Choroid plexus epithelial cell (primary cell): ENCODE measurements at places on chromosomes 13 and 19.

DNA sequence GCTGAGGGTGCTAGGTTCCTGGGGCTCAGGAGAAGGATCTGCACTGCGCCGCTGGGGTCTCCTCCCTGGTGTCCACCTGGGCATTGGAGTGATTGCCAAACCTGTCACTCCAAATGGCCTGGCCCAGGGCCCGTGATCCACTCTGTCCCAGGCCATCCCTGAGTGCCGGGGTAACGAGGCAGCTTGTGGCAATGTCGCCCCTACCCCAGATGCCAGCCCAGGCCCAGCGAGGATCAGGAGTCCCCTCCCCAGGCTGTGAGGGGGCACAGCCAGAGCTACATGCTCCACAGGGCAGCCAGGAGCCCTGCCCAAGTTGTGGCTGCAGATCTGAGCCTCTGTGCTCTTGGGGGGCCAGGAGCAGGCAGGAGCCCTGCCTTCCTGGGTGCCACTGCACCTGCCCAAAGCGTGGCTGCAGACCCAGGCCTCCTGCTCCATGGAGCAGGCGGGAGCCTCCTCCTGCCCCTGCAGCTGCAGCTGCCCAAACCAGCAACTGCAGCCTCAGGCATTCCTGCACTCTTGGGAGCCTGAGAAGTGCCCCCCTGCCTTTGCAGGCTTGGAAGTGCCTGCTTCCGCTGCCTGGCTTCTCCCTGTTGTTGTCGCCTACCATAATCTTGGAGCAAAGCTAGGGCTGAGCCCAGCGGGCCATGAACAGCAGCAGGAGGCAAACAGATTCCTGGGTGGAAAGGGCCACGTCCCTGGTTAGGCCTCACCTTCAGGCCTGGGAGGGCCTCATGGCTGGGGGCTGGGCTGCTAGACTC lies 4.6 kb downstream of the IGFL4 start:
- no peak for DNase-seq

DNA sequence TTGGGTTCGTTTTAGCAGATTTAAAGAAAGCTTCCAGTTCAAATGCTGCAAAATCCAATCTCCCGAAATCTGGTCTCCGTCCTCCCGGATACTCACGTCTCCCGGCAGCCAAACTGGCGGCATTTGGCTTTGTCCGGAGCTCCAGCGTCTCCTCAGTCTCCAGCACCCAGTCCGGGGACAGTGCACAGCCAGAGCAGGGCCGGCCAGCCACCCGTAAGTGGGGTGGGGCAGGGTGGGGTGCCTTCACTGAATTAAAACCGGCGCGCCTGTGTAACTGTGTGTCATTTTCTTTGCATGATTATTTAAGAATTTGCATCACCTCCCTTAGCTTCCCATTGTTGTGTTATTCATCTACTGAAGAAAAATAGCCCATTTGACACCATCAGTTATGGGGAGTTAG lies 280.6 kb downstream of the MTUS2 start:
- DNase-seq, result no peak

DNA sequence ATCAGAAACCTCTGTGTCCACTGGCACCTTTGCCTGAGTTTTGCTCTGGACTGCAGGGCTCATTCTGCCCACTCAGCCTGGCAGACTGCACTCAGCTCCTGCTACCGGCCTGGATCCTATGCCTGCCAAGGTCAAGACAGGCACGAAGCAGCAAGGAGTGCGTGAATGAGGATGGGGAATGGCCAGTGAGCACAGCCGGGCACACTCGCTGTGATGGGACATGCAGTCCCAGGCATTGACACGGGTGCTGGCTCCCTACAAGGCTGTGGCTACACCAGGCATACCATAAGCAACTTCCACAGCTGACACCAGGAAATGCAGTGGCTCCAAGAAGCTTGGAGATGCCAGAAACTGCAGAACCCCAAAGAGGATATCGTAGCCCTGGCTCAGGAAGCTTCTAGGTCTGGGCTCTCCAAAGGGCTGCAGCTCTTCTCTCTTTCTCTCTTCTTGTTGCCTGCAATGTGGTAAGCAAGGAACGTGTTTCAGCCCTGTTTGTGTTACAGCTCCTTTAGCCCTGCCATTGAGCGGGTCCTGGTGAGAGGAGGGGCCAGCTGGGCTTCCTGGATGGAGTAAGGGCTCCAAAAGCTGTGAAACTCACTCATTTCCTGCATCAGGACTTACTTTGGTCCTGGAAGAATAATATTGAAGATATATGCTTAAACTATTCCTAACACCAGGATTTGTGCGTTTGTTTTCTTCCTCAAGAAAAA lies 832.6 kb upstream of the SLITRK5 start:
- DNase-seq, result no peak

- no peak for DNase-seq
These were observed 11.4 kb downstream of the MCF2L start for GRCh38 chr13:112980434-112980833.

GRCh38 chr19:35958660-35959039 lies 22.5 kb downstream of the LRFN3 start:
- DNase-seq, result no peak

GRCh38 chr13:41691274-41691673 lies 233.9 kb downstream of the RGCC start:
- DNase-seq, result peak; percentile 47

- DNase-seq, result peak; percentile 95
These were observed 4.3 kb downstream of the CD37 start for GRCh38 chr19:49339301-49340068.
